T-cell (primary cell): ENCODE measurements at places on chromosomes 11 and 22. TPM values are rescaled to one million over a fixed set of nuclear protein-coding genes. Genes with fewer than 3 reads are reported as not detected.

DNA sequence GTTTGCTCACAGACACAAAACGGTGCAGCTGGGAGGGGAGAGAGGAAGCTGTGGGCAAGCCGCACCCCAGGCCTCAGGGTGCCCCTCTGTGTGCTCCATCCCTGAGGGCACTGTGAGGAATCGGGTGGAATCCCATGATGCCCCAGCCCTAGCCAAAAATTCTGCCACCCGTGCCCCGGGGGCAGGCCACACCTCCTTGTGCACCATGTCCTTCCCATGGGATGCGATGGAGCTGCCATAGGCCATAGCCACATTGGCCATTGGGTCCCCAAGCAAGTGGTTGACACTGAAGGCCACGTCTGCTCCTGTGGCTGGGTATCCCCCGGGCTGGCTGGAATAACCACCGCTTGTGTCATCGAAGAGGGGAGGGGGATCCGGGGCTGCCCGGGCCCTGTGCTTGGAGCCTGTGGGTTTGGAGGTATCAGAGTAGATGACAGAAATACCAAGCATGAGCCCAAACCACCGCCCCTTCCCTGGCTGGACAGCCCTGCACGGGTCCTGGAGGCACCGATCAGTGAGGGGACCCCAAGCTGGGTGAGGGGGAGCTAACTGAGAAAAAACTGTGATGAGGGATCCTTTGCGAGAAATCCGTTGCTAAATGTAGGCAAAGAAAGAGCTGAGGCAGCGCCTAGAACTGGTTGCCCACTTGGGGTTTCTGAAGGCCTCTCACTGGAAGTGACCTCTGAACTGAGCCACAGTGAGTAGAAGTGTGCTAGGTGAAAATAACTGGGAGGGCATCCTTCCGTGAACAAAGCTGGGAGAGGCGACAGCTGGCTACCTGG lies 863 bp downstream of the YIF1A start:
- peaks cover 4% of the 10 kb centered on the region for H3K4me1 ChIP-seq
- peaks cover 19% of the 10 kb centered on the region for H3K27me3 ChIP-seq
- H3K36me3 ChIP-seq, result peaks cover 4% of the 10 kb centered on the region
- peak overlapping the region; percentile 80 for H3K4me3 ChIP-seq

DNA sequence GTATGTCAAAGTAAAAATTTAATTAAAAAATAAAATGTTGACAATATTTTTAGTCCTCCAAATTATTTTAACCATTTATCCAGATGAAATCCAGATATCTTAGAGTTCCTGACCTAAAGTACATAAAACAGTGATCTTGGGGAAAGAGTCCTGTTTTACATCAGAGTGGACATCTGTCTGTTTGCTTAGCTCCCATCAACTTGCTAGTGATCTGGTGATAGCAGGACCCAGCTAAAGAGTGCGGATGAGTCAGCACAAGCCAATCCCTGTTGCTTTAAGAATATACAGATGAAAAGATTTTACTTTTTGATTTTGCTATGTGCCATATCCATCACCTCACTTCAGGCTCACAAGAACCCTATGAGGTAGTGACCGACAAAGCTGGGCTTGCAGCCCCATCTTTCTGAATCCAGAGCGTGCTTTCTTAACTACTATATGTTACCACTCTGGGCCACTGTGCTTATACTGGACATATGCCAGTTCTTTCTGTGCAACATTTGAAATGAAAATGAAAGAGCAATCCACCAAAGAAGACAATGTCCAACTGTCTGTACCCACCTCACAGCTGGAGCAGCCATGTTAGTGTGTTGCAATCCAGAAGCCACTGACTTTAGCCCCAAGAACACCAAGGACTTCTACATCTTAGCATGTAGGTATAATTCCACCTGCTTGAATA lies 167.6 kb upstream of the SESN3 start:
- no peaks in the 10 kb centered on the region for H3K27me3 ChIP-seq
- H3K4me3 ChIP-seq, result no peak overlapping the region
- H3K4me1 ChIP-seq, result no peaks in the 10 kb centered on the region

Gene OR5A1
- not detected for total RNA-seq

- no peak overlapping the region for H3K27ac ChIP-seq
- H3K36me3 ChIP-seq, result no peaks in the 10 kb centered on the region
- no peaks in the 10 kb centered on the region for H3K27me3 ChIP-seq
- H3K4me1 ChIP-seq, result peaks cover 27% of the 10 kb centered on the region
- DNase-seq, result no peak
Observed at GRCh38 chr11:925158-925495, 543 bp upstream of the AP2A2 start.

Gene LAYN
- 1.0 TPM for total RNA-seq
